ENCODE measurements at places on chromosomes 6 and 20. TPM values are rescaled to one million over a fixed set of nuclear protein-coding genes. Genes with fewer than 3 reads are reported as not detected.
A peak's percentile ranks its signal among the peaks of the same experiment; 100 is the strongest.

- peak; percentile 47 for DNase-seq
Measured at GRCh38 chr6:28462401-28462800, 19.1 kb upstream of the ZSCAN23 start.

- no peak for DNase-seq
Measured at GRCh38 chr20:40481743-40482458, 207.1 kb downstream of the MAFB start.

GRCh38 chr6:36187446-36187845 lies 9.1 kb upstream of the BRPF3 start:
- DNase-seq, result no peak

DNA sequence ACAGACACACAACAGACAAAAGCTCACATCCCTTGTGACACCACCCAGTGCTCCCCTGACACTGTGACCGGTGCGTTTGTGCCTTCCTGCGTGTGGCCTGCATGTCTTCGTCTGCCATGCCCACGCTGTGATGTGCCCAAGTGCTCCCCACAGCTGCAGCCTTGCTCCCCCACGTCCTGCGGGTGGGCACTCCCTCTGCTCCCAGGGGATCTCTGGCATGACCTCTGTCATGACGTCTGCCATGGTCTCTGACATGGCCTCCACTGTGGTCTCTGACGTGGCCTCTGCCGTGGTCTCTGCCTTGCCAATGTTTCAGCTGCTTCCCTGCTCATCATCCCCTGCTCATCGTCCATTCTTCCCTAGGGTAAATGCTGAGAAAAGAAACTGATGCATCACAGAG lies 200.9 kb downstream of the DLL1 start:
- no peak for DNase-seq

- DNase-seq, result no peak
Measured at GRCh38 chr6:41637194-41638001, 870 bp upstream of the MDFI start.

GRCh38 chr6:22150368-22151035 lies 146.3 kb downstream of the PRL start:
- DNase-seq, result no peak

The KCNK15 gene
- not detected for total RNA-seq

The ZBTB46 gene
- 0.10 TPM for total RNA-seq

All from activated CD8-positive, alpha-beta T cell treated with anti-CD3 and anti-CD28 coated beads, Interleukin-2, amount 10 ng/mL, durations not matched to agents 7 days and 5 days (primary cell).